ENCODE measurements at places on chromosomes 7 and 10.

DNA sequence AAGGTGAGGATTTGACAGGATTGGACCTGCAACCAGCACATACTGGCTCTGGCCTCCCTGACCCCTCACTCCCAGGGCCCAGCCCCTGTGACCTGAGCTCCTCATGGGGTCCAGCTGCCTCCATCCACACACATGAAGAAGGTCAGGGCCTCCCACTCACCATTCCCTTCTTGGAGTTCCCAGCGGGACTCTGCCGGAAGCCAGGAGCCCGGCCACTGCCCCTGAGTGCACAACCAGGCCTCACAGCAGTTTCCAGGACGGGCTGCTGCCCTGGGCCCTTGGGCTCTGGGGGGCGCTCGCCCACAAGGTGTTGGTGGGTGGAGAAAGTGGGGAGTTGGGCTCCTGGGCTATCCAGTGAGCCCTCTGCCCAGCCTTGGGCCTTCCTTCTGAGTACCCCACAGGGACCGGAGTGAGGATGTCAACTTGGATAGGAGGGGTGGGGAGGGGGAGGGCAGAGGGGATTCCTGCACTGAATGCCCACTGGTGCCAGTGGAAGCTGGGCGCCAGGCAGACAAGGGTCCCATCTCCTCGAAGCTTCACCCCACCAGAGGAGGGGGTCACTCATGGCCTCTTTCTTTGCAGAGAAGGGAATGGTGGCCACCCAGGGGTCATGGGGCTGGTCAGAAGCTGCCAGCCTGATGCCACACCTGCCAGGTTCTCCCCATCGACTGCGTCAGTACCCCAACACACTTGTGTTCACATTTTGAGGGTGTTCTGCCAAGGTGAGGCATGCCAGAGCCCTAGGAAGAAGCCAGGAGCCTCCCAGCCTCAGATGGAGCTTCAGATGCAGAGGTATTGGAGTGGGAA lies 115.3 kb downstream of the PTPN20 start:
- no peak for DNase-seq

GRCh38 chr10:22386503-22386902 lies 41.2 kb downstream of the SPAG6 start:
- DNase-seq = no peak

- peak; percentile 60 for DNase-seq
Measured at GRCh38 chr7:139181404-139181803, 49.6 kb upstream of the UBN2 start.

DNA sequence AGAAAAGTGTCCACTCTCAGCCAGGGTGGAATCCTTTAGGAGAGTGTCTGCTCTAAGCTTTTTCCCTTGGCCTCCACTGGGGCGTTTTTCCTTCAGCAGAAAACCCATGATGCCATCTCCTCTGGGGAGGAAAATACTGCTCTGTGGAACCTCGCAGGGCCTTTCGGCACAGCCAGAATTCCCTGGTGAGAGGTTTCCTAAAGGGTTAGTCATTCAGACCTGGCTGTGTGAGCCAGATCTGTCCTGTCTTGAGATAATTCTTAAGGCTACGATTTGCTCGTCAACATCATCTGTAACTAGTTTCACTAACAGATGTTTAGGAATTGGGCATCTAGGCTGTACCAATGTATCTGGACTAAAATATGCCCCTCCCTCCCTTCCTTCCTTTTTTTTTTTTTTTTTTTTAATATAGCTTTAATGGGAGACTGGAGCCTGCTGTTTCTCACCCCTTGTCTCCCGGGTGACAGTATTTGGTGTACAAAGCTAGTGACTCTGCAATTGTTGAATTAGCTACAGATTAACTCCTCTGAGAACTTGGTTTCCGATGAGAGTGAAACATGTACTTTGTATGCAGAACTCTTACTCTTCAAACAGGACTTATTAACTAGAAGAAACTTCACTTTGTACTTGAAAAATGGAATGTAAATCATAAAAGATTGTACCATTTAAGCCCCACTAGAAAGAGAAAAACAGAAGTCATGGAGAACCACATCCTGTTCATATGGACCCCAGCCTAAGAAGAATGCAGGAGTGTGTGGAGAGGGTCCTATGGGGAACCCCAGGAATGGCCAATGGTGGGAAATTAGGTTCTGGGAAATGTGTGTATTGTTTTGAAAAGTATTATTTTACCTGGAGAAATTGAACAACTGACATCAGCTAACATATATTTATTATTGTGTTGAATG lies 230.9 kb downstream of the CAMK1D start:
- no peak for DNase-seq

- no peak for DNase-seq
Measured at GRCh38 chr7:144575456-144575855, 172.0 kb upstream of the NOBOX start.

DNA sequence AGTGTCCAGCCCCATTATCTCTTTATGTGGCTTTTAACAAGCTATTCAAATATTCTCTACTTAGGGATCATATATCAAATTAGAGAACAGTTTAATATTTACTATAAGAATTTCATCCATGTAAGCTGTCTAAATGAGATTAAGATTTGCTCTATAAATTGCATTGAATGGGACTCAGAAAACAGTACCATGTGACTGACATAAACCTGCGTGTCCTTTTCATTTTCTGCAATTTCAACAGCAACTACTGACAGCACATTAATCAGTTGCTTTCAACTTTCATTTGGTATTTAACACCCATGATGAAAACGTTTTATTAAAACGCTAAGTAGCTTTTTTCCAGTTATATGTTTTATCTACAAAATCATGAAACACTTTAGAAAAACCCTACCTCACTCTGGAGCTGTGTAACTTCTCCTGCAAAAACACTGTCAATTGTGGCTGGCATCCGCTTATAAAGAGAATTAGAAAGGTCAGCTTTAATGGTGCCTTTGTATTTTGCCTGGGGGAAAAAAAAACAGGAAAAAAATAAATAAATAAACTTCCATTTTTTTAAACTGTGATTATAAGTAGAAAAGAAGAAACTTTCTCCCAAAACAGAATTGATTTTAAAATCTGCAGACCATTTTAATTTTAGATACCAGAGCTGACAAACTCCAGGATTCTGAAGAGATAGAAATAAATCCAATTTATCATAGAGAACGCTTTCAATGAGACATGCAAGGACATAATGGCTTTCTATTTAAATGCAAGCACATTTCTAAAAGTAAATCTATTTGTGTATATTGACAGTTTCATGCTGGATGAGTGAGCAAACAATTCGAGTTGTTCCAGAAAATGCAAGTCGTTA lies 9.2 kb downstream of the NEBL start:
- DNase-seq = no peak

- no peak for DNase-seq
Measured at GRCh38 chr7:113677811-113678210, 241.0 kb downstream of the PPP1R3A start.

DNA sequence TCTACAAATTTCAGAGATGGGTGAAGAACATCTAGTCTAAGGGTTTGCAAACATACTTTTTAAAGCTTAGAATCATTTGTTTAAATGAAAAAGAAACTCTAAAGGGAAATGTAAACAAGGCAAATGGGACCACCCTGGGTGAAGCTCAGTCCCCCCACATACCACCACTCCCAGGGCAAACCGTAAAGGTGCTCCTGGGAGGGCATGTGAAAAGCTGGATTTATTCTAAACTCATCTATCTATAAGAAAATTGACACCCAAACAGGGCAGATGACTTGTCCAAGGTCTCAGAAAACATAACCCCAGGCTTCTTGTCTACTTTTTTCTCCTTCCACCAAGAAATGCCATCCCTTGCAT lies 223.3 kb upstream of the PRKCQ start:
- no peak for DNase-seq

- DNase-seq = no peak
Measured at GRCh38 chr7:30630986-30631385, 36.3 kb downstream of the GARS1 start.

- DNase-seq = no peak
Measured at GRCh38 chr7:29372351-29373090, 177.9 kb downstream of the CHN2 start.

- no peak for DNase-seq
Measured at GRCh38 chr10:22339761-22340328, 5.5 kb upstream of the SPAG6 start.

DNA sequence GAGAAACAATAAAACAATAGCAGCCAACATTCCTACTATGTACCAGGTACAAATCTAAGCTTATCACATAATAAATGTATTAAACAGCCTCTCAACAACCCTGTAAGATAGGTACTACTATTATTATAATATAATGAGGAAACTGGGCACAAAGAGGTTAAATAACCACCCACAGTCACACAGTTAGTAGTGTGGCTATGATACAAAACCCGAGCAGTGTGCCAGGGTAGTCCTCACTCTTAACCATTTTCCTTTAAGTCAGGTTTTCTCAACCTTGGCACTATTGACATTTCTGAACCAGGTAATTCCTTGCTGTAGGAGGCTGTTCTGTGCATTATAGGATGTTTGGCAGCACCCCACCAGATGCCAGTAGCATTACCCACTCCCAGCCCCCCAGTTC lies 48.8 kb downstream of the DNAJC1 start:
- DNase-seq = no peak

DNA sequence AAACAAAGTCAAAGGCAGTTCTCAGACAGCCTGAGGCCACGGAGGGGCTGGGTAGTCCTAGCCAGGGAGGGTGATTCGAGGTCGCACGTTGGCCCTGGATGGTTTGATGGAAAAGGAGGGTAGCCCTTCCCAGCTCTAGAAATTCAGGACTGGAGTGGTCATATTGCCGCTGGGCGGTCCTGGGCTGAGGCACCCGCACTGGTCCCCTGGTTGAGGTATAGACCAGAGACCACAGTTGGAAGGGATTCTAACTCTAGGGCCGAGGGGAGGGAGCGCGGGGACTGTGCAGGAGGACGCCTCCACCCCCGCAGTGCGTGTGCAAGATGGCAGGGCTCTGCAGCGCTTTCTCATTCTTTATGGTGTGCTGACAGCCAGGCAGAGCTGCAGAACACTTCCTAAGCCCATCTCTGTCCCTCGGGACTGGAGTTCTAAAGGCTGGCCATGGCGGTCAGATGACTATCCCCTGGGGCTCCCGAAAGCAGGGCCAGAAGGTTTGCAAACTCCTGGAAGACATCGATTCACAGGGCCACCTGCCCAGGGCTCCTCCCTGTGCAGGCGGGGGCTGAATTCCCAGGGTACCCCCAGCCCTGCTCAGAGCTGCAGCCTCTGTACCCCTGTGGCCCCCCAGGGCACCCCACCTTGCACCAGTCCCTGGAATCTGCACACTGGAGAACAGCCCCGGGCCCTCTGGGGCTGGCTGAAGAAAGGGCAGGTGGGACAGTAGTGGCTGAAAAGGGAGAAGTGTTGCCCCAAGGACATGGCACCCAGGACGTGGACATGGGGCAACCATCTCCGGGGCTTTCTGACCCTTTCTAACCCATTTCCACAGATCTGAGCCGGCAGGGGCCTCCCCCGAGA lies 51.0 kb upstream of the ELN start:
- DNase-seq = no peak

DNA sequence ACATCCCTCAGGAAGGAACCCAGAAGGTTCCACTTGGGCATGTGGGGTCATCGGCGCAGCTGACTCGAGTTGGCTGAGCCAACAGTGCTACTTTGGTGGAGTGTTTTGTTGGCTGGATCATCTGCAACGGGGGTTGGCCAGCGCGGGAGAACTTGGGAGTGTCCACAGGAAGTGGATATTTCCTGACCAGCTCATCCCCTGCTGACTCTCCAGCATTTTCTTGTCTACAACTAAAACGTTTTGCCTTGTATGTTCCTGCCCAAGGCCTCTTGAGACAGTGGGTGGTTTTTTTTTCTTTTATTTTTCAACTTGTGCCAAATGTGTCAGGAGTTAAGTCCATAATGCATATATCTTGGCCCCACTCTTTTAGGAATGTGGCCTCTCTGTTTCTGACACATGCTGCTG lies 208.6 kb downstream of the ZNF365 start:
- DNase-seq = no peak

All from hematopoietic multipotent progenitor cell treated with erythropoietin and hydrocortisone succinate and interleukin-3 and kit ligand, for 8 days (in vitro differentiated cells).